ENCODE measurements at places on chromosomes 7 and 10. TPM values are rescaled to one million over a fixed set of nuclear protein-coding genes. Genes with fewer than 3 reads are reported as not detected.
A peak's percentile ranks its signal among the peaks of the same experiment; 100 is the strongest.

- H3K27ac ChIP-seq, result no peak overlapping the region
- no peak overlapping the region for H3K4me3 ChIP-seq
- no peaks in the 10 kb centered on the region for H3K36me3 ChIP-seq
Measured at GRCh38 chr10:111990734-111991133, 192.8 kb downstream of the GPAM start.

DNA sequence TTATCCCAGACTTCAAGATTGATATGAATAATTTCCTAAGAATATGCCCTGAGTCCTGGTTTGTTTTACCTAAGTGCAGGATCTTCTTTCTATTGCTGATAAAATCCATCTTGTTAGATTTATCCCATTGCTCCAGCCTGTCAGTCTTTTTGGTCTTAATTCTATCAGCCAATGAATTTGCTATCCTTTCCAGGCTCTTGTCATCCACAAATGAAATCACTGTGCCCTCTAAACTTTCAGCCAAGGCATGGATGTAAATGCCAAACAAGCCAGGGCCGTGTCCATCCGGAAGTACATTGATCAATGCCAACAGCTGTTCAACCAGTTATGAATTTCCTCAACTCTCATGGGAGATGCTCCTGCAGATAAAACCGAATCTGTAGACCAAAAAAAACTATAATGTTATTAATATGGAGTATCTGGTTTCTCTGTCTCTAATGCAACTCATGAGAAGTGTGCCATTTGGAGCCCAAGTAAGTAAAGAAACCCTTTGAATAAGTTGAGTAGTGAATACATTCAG lies 40.0 kb downstream of the NPY start:
- H3K4me1 ChIP-seq, result no peaks in the 10 kb centered on the region
- no peak overlapping the region for H3K4me3 ChIP-seq
- no peak for DNase-seq
- H3K36me3 ChIP-seq, result no peaks in the 10 kb centered on the region
- H3K27me3 ChIP-seq, result no peaks in the 10 kb centered on the region

GRCh38 chr10:60388709-60389301 lies 870 bp downstream of the ANK3 start:
- no peak overlapping the region for H3K4me3 ChIP-seq
- H3K27ac ChIP-seq, result no peak overlapping the region
- no peaks in the 10 kb centered on the region for H3K36me3 ChIP-seq
- peaks cover 8% of the 10 kb centered on the region for H3K4me1 ChIP-seq

GRCh38 chr10:14588084-14588937 lies 186.4 kb downstream of the FAM107B start:
- H3K27ac ChIP-seq, result no peak overlapping the region
- no peaks in the 10 kb centered on the region for H3K27me3 ChIP-seq
- H3K36me3 ChIP-seq, result no peaks in the 10 kb centered on the region
- peak; percentile 79 for DNase-seq

DNA sequence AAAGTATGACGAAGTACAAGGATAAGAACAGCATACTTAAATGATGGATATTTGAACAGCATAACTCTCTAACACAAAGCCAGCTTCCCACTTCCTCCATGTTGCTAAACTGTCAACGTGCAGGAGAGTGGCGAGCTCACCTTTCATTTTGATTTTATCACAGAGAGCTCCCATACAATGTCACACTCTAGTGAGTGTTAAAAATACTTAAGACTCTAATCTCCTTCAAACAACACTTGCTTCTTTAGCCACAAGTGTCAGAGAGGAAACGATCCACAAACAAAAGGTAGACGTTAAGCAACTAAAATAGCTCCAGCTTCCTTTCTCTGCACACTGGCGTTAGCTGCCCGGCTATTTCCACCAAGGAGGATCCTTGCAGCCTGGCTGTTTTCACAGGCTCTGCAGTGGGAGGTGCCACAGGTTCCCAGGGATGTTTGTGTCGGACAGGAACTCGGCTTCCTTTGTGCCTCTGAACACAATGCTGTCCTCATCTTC lies 194.6 kb downstream of the COBL start:
- H3K27ac ChIP-seq, result no peak overlapping the region
- H3K4me1 ChIP-seq, result no peaks in the 10 kb centered on the region
- DNase-seq, result no peak
- no peaks in the 10 kb centered on the region for H3K27me3 ChIP-seq

DNA sequence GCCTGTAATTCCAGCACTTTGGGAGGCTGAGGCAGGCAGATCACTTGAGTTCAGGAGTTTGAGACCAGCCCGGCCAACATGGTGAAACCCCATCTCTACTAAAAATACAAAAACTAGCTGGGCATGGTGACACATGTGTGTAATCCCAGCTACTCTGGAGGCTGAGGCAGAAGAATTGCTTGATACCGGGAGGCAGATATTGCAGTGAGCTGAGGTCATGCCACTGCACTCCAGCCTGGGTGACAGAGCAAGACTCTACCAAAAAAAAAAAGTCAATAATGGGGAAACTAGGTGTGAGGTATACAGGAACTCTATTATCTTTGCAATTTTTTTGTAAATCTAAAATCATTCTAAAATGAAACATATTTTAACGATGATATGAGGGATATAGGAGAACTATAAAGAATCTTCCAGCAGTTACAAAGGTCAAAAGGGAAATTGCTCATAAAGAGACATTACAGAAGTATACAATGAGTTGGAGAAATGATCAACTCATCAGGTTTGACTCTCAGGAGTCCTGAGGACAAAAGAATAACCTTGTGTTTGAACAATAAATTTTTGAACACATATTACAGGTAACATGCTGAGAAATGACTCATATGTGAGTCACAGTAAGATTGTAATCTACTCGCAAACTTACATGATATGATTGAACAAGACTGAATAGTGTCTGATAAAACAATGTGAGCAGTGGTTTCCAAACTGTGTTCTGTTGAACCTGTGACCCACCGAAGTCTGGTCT lies 272.6 kb downstream of the FGFR2 start:
- H3K36me3 ChIP-seq, result no peaks in the 10 kb centered on the region
- H3K4me3 ChIP-seq, result no peak overlapping the region
- no peaks in the 10 kb centered on the region for H3K4me1 ChIP-seq

- DNase-seq, result peak; percentile 51
- H3K27me3 ChIP-seq, result no peaks in the 10 kb centered on the region
- no peak overlapping the region for H3K4me3 ChIP-seq
- H3K27ac ChIP-seq, result no peak overlapping the region
- no peaks in the 10 kb centered on the region for H3K36me3 ChIP-seq
Measured at GRCh38 chr7:157989589-157989988, 598.0 kb downstream of the PTPRN2 start.

GRCh38 chr7:5667391-5667790 lies 114.1 kb downstream of the RNF216 start:
- H3K4me3 ChIP-seq, result no peak overlapping the region
- H3K4me1 ChIP-seq, result peaks cover 3% of the 10 kb centered on the region
- no peaks in the 10 kb centered on the region for H3K36me3 ChIP-seq
- H3K27me3 ChIP-seq, result no peaks in the 10 kb centered on the region
- DNase-seq, result no peak

Gene TOMM7
- total RNA-seq, result 305 TPM

Gene CCDC146
- 25.1 TPM for total RNA-seq

Gene ASB4
- total RNA-seq, result not detected

Gene ANKRD7
- not detected for total RNA-seq

Gene SBDS
- 138 TPM for total RNA-seq

Gene CARD11
- total RNA-seq, result 1.9 TPM
